ENCODE measurements at places on chromosomes 2 and 18. TPM values are rescaled to one million over a fixed set of nuclear protein-coding genes. Genes with fewer than 3 reads are reported as not detected.

Gene CACNB4
- 0.36 TPM for total RNA-seq

Gene NEU4
- 0.20 TPM for total RNA-seq

Gene LYPD6
- not detected for total RNA-seq

Gene B3GNT7
- total RNA-seq: 0.42 TPM

Gene REEP1
- not detected for total RNA-seq

Gene SYT4
- not detected for total RNA-seq

- DNase-seq: no peak
These were observed 65.8 kb upstream of the PIEZO2 start for GRCh38 chr18:11215216-11215615.

GRCh38 chr2:43885132-43885632 is 46.4 kb downstream of the ABCG8 start:
- DNase-seq: no peak

DNA sequence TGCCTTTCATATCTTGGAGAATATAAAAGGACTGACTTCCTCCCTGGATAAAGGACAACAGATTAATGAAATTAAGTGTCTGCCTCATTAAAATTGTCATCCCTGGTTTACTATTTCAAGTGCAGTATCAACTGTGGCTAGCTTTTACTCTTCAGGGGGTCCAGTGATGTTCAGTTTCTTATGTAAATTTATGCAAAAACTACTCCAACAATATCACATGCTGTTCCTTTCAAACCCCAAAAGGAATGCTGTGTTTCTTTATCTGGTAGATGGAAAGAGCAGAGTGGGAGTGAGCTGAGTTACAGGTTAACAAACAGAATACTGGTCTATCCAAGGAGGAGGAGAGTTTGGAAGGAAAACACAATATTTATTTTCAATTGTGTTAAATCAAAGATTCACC is 283.7 kb upstream of the VWC2L start:
- DNase-seq: no peak

DNA sequence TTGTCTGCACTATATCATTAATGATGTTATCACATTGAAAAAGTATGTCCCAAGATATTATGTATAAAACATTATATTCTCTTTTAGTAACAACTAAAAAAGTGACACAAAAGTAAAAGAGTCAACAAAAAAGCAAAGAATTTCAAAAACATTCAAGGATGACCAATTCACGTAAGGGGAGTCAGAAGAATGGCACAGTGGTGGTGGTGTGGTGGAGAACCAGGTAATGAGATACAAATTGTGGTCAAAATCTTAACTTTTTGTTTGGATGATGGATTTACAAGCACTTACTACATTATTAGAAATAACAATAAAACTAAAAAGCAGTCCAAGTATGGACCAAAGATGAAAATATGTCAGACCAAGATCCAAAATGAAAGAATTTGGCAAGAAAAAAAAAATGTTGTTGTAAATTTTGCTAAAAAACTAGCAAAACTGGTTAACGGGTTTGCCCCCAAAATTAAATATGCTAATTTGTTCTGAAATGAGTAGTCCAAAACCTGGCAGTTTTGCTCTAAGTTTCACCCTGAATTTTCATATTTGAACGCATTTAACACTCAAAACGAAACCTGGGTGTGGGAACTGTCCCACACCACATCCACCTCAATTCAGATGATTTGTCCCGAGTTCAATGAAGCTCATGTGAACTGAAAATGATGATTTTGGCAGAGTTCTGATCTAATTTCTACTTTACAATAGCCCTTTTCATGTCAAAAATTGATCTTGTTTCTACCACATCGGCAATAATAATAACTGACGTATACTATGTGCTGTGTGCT is 135.8 kb downstream of the IKZF2 start:
- DNase-seq: peak; percentile 55

GRCh38 chr18:34802959-34803358 is 92.9 kb downstream of the DTNA start:
- DNase-seq: no peak

GRCh38 chr2:86065512-86065911 is 40.2 kb downstream of the POLR1A start:
- DNase-seq: no peak

DNA sequence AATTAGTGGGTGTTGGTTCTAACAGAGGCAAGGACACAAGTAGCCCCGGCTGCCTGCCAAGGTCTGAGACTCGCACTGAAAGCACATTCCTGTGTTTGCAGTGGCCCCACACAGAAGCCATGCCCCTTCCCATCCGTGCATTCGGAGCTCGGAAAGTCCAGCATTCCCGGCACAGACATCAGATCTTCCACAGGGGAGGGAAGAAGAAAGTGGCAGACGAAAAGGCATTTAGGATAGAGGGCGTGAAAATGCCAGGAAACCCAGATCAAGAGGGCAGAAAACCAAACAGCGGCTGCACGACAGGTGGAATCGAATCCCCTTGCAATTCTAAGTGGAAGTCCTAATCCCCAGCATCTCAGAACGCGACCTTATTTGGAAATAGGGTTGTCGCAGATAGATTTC is 105.5 kb upstream of the ASB18 start:
- no peak for DNase-seq

DNA sequence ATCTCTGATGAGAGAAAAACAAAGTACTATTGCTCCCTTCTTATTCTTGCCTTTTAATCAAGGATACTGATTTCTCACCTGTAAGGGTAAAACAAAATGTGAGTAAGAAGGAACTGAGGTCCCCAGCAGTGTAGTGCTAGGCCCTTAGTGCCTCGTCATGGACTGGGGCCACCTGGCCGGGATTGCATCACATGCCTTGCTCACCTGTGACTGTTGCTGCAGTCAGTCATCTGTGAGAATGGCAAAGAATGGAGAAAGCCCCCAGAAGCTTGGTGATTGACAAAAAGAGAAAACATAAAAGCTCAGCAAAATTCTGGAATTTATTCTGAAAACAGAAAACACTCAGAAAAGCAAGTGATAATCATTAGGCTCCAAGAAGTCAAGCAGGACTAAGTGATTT is 63.4 kb downstream of the SPATS2L start:
- no peak for DNase-seq

GRCh38 chr2:179592167-179592936 is 269.1 kb downstream of the ZNF385B start:
- no peak for DNase-seq

DNA sequence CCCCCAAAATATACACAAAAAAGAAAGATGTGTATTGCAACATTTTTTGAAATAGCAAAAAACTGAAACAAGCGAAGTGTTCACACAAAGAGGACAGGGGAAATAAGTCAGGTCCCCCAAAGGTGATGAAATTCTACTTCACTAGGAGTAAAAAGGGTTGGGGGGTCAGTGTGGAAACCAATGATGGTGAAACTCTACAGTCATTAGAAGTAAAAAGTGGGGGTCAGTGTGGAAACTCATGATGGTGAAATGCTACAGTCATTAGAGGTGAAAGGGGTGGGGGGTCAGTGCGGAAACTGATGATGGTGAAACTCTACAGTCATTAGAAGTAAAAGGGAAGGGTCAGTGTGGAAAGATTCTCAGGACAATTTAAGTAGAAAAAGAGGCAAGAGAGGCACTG is 298.2 kb downstream of the EIPR1 start:
- DNase-seq: no peak

DNA sequence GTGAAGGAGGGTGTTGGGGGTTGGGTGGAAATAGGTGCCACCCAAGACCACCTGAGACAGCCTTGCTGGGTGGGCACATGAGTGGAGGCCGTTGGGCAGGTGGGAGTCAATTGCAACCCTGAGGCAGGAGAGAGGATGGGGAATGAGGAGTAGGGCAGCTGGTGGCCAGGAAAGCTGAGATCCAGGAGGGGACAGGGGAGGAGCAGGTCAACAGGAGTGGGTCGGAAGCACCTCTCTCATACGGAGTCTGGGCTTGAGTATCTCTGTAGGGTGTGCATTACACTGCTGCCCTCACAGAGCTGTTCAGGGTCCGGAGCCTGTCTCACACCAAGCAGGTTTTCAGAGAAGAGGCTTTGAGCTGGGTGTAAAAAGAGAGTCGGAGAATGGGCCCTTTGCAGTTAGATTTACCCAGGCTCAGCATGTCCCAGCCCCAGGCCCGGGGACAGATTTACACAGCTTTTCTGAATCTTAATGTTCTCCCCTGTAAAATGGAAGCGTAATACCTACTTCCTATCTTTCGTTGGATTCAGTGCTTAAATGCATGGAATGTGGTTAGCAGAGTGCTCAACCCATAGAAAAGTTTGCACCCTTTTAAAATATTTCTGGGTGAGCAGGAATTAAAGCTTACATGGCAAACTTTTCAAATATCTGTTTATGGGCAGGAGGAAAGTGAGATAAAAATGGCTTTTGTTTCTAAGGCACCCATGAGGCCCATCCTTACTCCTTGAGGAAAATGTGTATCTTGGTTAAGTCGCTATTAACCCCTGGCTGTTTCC is 144.0 kb upstream of the MYCN start:
- no peak for DNase-seq

Measured in activated naive CD8-positive, alpha-beta T cell treated with anti-CD3 and anti-CD28 coated beads, Interleukin-2, amount 10 ng/mL, durations not matched to agents 7 days and 5 days (primary cell).